ENCODE measurements at places on chromosomes 5 and 9. TPM values are rescaled to one million over a fixed set of nuclear protein-coding genes. Genes with fewer than 3 reads are reported as not detected.
A peak's percentile ranks its signal among the peaks of the same experiment; 100 is the strongest.

The C5orf52 gene
- total RNA-seq: not detected

The ANXA1 gene
- total RNA-seq: 196 TPM

The CCNO gene
- total RNA-seq: not detected

The FAM153A gene
- 0.27 TPM for total RNA-seq

The S1PR3 gene
- 11.4 TPM for total RNA-seq

The GKAP1 gene
- total RNA-seq: 23.9 TPM

The MYMK gene
- total RNA-seq: not detected

The IFNK gene
- total RNA-seq: not detected

The FOXD4L4 gene
- total RNA-seq: not detected

The HAVCR2 gene
- 21.7 TPM for total RNA-seq

The FSTL4 gene
- 0.28 TPM for total RNA-seq

The SPINK1 gene
- not detected for total RNA-seq

The LAMC3 gene
- total RNA-seq: 0.14 TPM

The NOTCH1 gene
- total RNA-seq: 33.0 TPM

- no peaks in the 10 kb centered on the region for H3K36me3 ChIP-seq
- H3K27ac ChIP-seq: no peak overlapping the region
- H3K4me1 ChIP-seq: no peaks in the 10 kb centered on the region
- H3K4me3 ChIP-seq: no peak overlapping the region
Measured at GRCh38 chr5:98755406-98755805, 18.1 kb upstream of the RGMB start.

DNA sequence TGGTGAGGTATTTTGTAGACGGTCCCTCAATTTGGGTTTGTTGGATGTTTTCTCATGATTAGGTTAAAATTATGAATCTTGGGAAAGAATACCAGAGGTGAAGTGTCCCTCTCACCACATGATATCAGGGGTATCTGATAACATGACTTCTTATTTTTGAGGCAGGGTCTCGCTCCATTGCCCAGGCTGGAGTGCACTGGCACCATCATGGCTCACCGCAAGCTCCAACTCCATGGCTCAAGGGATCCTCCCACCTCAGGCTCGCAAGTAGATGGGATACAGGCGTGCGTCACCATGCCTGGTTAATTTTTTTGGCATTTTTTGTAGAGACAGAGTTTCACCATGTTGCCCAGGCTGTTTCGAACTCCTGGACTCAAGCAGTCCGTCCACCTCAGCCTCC is 24.1 kb downstream of the SPRY4 start:
- H3K27ac ChIP-seq: no peak overlapping the region
- peaks cover 9% of the 10 kb centered on the region for H3K4me1 ChIP-seq
- no peaks in the 10 kb centered on the region for H3K36me3 ChIP-seq

DNA sequence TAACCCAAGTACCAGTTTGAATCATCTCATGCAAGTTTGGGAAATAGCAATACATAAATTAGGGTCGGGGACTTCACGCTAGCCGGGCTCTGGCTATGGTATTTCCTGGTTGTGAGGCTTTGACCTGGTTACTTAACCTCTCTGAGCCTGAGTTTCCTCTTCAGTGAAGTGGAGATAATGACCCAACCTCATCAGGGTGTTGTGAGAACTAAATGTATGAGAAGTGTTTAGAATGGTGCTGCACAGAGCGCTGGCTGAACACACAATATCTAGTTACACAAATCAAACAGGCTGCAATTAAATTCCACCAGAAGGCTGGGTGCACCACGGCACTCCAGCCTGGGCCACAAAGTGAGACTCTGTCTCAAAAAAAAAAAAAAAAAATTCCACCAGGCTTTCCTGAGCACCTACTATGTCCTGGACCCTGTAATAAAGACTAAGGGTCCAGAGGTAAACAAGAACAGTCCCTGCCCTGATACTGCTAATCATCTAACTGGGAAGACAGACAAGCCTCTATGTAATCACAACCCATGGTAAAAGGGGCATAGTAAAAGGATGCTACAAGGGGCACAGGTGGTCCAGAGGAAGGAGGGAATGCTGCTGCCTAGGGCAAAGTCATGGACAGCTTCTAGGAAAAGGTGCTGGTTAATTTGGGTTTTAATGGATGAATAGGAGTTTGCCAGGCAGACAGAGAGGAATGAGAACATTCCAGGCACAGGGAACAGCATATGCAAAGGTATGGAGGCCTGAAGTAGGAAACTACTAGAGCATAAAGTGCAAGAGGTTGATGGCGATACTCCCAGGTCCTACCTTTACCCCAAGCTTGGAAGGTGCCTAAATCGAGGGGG is 27.7 kb downstream of the DUSP1 start:
- no peak overlapping the region for H3K27ac ChIP-seq
- no peak overlapping the region for H3K4me3 ChIP-seq
- no peaks in the 10 kb centered on the region for H3K36me3 ChIP-seq
- DNase-seq: no peak

DNA sequence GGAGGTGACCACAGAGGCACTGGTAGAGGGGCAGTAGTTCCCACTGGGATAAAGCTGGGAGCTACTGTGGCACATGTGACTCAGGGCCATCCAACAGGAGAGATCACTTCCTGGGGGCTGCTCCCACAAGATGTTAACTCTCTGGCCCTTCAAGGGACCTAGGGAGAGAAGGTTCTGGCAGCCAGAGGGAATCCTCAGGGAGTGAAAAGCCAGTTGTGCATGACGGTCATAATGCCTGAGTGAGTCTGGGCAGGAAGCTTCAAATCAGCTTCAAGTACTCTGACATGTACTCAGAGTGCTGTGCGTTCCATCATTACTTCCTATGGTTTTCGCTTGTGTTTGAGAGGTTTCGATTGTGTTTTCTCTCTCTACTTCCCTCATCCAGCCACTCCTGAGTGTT is 388.5 kb downstream of the GABRG2 start:
- no peaks in the 10 kb centered on the region for H3K4me1 ChIP-seq
- H3K4me3 ChIP-seq: no peak overlapping the region
- H3K27ac ChIP-seq: no peak overlapping the region

DNA sequence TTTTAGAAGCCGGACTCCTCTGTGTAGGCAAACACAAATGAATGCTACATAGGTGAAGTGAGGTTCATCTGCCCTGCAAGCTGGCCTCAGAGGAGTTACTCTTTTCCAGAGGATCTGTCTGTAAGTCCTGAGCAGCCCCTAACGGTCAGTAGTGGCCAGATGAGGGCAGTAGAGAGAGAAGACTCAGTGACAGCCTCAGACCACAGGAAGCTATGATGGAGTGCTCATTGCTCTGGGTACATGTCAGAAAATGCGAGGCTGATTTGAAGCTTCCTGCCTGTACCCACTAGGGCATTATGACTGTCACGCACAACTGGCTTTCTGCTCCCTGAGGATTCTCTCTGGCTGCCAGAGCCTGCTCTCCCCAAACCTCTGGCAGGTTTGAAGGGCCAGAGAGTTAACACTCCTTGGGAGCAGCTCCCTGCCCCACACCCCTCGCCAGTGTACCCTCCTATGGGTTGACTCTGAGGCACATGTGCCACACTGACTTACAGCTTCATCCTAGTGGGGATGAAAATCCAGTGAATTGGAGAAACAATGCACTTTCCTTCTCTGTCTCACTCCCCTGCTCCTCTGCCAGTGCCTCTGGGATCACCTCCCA is 141.5 kb downstream of the GABRG2 start:
- no peak overlapping the region for H3K27ac ChIP-seq
- no peak for DNase-seq
- H3K4me3 ChIP-seq: no peak overlapping the region
- H3K36me3 ChIP-seq: no peaks in the 10 kb centered on the region

- H3K36me3 ChIP-seq: peaks cover 44% of the 10 kb centered on the region
- H3K4me3 ChIP-seq: no peak overlapping the region
- no peaks in the 10 kb centered on the region for H3K27me3 ChIP-seq
- H3K4me1 ChIP-seq: peaks cover 35% of the 10 kb centered on the region
- DNase-seq: peak; percentile 66
- peak overlapping the region; percentile 2 for H3K27ac ChIP-seq
Measured at GRCh38 chr5:177431317-177432142, 5.1 kb downstream of the GRK6 start.

DNA sequence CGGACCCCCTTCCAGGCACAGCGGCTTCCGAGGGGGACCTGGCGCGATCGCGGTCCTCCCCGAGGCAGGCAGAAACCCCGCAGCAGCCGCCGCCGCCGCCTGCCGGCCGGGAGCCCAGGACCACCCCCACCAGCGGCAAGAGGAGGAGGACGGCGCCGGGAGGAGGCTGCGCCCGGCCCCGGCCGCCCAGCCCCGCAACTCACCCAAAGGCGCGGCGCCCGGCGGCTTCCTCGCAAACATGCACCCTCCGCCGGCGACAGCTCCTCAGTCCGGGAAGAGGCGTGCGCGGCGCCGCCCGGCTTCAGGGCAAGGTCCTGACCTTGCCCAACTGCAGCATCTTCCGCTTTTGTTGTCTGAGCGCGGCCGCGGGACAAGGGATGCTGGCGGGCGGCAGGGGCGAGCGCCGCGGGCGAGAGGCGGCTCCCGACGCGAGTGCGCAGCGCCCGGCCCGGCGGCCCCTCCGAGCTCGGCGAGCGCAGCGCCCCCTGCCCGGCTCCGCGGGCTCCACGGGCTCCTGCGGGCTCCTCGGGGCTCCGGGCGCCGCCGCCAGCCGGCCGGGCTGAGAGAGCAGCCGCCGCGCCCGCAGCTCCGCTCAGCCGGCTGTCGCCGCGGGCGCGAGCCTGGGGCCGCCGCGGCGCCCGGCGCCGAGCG is 507 bp downstream of the CTNND2 start:
- no peak overlapping the region for H3K27ac ChIP-seq
- DNase-seq: no peak
- H3K4me1 ChIP-seq: peaks cover 6% of the 10 kb centered on the region
- H3K4me3 ChIP-seq: peak overlapping the region; percentile 40
- peaks cover 54% of the 10 kb centered on the region for H3K27me3 ChIP-seq

GRCh38 chr9:34493972-34494535 is 28.7 kb downstream of the ENHO start:
- H3K27ac ChIP-seq: no peak overlapping the region
- no peaks in the 10 kb centered on the region for H3K36me3 ChIP-seq
- no peaks in the 10 kb centered on the region for H3K4me1 ChIP-seq
- H3K27me3 ChIP-seq: no peaks in the 10 kb centered on the region

- H3K4me1 ChIP-seq: peaks cover 51% of the 10 kb centered on the region
- no peak overlapping the region for H3K27ac ChIP-seq
- no peak overlapping the region for H3K4me3 ChIP-seq
Measured at GRCh38 chr5:67028371-67028770, 168.2 kb downstream of the CD180 start.

DNA sequence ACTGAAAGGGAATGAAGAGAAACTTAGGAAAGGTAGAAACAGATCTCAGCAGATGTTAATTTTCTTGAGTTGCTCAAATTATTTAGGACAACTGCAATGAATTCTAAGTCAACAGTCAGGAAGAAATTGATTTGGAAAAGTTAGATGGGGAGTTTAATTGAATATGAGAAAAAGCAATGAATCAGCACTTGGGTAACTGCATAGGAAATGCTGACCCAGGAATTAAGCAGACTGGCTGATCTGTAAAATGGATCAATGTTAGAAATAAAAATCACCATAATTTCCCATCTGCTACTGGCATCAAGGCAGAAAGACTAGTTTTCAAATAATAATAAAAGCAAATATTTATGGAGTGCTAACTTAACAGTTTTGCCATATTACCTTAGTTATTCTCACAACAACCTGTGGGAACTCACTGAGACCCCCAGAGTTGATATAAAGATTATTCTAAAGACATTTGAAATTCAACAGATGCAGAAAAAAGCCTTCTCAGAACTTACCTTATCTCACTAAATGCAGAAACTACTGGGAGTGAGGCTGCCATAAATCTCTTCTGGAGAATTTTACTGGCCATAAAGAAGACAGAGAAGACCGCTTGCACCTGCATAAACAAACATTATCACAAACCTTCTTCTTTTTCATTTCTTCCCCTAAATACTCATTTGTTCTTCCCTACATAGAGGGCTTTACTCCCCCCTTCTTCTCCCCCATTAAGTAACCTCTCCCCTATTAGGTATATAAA is 22.8 kb upstream of the SLC12A2 start:
- no peak overlapping the region for H3K4me3 ChIP-seq
- no peaks in the 10 kb centered on the region for H3K27me3 ChIP-seq
- H3K36me3 ChIP-seq: no peaks in the 10 kb centered on the region
- H3K27ac ChIP-seq: no peak overlapping the region
- no peak for DNase-seq

- H3K36me3 ChIP-seq: no peaks in the 10 kb centered on the region
Measured at GRCh38 chr9:101054657-101055056, 26.1 kb downstream of the PLPPR1 start.

DNA sequence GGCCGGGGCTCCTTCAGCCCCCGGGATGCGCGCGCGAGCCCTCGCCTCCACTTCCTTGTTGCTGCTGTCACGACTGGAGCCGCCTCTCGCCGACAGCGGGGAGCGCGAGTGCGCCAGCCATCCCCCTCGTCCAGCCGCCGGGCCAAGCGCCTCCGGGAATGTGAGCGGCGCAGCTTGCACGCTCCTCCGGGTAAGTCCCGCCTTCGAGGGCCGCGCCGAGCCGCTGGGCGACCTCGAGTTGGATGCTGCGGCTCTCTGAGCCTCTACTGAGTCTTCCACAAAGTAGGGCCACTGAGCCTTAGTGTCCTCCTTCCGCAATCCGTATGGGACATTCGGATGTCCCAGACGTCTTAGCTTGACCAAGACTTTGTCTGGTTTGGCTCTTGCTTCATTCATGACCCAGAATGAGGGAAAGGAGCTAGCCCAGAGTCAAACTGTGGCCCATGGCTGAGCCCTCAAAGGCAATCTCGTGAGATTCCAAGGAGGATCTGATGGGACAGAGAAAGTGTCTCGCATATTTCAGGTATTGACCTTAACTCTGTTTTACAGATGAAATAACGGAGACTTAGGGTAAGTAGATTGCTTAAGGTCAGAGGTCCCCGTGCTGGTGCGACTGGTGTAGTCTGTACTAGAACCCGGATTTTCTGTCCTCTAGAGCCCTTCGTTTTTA is 586 bp downstream of the HMGXB3 start:
- peaks cover 31% of the 10 kb centered on the region for H3K4me1 ChIP-seq
- peak overlapping the region; percentile 99 for H3K4me3 ChIP-seq
- H3K27me3 ChIP-seq: no peaks in the 10 kb centered on the region
- H3K27ac ChIP-seq: peak overlapping the region; percentile 92

- no peaks in the 10 kb centered on the region for H3K4me1 ChIP-seq
- DNase-seq: no peak
- no peaks in the 10 kb centered on the region for H3K36me3 ChIP-seq
Measured at GRCh38 chr5:2320611-2321010, 430.9 kb downstream of the IRX2 start.

DNA sequence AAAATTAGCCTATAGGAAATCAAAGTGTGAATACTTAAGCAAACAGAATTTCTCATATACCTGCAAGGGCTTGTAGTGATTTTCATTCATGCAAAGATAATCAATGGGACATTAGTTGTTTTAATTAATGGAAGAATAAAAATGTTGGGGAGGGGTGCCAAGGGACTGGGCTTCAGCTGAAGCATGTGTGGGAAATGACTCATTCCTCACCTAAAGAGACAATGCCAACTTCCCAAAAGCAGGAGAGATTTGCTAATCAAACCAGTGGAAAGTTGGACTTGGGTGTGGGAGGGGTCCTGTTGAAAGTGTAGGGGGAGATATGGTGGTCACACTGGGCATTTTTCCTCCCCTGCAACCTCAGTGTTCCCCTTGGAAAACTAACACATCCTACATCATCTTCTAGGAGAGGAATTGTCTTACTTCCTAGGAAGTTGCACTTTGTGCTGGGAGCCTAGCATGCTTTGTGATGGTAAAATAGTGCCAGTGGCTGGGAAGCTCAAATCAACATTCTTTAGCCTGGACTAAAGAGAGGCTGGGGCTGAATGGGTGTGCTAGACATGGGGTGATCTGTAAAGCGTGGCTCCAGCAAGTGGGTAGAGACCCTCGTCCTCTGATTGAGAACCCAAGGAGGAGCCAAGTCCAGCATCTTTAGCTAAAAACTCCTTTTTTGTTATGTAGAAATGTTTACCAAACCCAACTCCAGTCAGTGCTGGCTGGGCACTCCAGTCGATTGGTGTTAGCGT is 6.4 kb upstream of the LHX2 start:
- no peaks in the 10 kb centered on the region for H3K4me1 ChIP-seq
- H3K27ac ChIP-seq: no peak overlapping the region
- peaks cover 64% of the 10 kb centered on the region for H3K27me3 ChIP-seq
- H3K36me3 ChIP-seq: no peaks in the 10 kb centered on the region

Data from sigmoid colon (tissue), 7 donors.